LHCN-M2 (cell line): ENCODE measurements at places on chromosomes 6 and 20.

DNA sequence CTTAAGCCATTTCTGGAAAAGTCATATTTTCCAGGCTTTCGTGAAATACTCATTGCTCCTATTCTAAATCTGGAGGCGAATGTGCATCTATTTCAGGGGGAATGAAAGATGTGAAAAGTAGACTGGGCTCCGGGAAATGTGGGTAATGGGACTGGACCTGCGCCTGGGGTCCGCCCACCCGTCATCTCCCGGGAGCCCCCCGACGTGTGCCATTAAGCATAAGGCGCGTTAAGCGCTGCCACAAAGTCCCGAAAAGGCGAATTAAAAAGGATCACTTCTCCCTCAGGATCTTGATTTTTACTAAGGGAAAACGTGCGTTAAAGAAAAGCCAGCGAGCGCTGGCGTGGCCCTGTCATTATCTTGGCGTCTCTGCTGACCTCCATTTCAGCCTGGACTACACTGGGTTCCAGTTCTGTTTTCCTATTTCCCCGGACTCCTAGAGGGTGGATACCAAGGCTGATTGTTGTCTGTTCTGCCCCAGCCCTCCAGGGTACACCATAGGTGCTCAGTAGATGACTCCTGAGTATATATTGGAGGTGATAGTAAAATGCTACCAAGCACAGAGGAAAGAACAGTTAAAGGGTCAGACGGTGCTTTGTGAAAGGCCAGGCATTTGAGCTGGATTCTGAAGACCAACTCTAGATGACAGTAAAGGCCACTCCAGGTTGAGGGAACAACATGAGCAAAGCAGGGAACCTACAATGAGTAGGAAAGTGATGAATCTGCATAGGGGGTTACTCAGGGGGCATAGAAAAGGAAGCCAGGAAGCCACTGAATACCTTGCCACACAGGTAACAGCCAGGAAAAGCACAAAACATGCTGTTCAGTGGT is 89.2 kb upstream of the ARID1B start:
- DNase-seq = peak; percentile 26

DNA sequence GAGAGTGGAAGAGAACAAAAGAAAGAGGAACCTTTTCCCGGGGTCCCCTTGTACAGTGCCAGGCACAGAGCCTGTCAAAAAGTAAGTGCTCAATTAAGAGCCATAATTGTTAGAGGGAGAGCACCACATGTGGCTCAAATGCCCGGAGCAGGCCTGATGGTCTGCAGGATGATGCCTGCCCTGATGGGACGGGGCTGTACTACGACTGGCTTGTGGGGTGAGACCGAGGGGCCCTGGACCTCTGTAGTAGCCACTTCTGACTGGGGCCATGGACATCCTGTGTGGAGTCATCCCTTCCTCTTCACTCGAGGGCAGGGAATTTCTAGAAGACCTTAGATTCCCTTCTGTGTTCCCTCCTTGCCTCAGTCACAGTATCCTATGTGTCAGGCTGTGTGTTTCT is 47.9 kb downstream of the KCNK5 start:
- DNase-seq = no peak

- no peak for DNase-seq
These were observed 435.4 kb upstream of the SOX4 start for GRCh38 chr6:21158149-21158548.

- no peak for DNase-seq
These were observed 417.8 kb downstream of the CDC5L start for GRCh38 chr6:44805238-44805846.

DNA sequence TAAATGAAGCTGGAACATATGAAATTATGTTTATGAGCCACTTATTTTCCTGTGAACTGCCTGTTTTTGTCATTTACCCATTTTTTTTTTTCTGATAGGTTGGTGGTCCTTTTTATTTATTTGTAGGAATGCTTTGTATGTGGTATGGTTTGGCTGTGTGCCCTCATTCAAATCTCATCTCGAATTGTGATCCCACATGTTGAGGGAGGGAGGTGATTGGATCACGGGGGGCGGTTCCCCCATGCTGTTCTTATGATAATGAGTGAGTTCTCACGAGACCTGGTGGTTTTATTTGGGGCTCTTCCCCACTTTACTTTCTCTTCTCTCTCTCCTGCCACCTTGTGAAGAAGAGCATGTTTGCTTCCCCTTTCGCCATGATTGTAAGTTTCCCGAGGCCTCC is 77.3 kb downstream of the CDH26 start:
- no peak for DNase-seq

GRCh38 chr6:107539409-107539808 is 49.5 kb downstream of the SOBP start:
- DNase-seq = no peak

- DNase-seq = peak; percentile 25
These were observed 1.1 kb downstream of the BAG2 start for GRCh38 chr6:57173056-57173885.

DNA sequence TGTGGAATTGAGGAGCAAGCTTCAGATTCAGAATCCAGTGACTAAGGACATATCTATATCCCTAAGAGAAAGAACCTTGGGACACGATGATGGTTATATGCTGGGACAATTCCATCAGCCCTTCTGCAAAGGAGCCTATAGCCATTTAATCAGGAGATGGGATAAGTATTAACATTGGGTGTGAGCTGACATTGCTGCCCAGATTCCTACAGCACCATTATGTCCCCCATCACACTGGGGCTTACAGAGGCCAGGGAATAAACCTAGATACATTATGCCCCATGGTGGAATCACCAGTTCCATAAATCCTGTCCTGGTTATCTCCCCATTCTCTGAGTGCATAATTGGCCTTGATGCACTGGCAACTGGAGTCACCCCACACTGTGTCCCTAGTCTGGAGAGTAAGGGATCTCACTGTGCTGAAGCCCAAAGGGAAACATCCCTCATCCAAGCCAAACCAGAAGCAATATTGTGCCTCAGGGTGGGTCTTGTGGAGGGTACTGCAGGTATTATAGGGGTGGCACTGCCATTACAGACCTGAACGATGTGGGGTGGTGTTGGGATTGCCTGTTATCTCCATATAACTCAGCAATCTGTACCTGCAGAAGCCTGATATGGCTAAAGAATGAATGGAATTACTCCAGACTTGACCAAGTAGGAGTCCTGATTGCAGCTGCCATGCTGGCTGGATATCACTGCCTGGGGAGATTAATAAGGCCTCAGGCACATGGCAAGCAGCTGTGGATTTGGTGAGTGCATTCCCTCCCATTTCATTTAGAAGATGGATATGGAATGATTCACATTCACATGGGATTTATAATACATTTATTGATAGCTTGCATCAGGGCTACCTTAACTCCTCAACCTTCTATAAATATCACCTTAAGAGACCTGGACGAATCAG is 5.0 kb downstream of the HLA-A start:
- DNase-seq = peak; percentile 39

- peak; percentile 5 for DNase-seq
These were observed 54.4 kb upstream of the SIRPG start for GRCh38 chr20:1711826-1712601.

DNA sequence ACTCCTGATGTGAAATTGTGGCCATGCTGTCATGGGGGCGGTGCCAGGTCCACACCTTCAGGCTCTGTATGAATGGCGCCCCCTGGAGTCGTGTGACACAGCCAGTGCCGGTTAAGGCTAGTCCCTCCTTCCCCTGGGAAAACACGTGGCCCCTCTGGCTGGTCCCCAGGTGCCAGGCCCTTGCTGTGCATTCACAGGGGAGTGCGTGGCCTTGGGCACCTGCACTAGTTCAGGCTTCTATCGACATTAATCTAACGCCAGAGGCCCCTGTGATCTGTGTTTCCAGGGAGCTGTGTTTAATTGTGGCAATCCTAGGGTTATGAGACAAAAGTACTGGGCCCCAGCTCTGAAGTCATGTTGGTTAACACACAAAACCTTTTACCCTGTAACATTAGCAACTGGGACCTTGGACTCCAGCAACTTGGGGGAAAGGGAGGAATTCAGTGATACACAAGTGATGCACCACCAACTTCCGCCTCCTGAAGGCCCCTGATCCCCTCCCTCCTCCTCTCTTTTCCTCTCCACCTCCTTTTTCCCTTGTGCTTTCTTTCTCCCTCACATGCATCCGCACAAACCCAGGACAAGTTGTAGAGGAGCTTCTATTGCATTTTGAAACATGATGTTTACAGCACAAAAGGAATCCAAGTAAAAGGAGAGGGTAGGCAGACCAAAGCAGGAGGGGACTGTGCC is 74.0 kb downstream of the SSR1 start:
- DNase-seq = peak; percentile 58

GRCh38 chr6:168035098-168035660 is 37.7 kb downstream of the KIF25 start:
- peak; percentile 38 for DNase-seq

DNA sequence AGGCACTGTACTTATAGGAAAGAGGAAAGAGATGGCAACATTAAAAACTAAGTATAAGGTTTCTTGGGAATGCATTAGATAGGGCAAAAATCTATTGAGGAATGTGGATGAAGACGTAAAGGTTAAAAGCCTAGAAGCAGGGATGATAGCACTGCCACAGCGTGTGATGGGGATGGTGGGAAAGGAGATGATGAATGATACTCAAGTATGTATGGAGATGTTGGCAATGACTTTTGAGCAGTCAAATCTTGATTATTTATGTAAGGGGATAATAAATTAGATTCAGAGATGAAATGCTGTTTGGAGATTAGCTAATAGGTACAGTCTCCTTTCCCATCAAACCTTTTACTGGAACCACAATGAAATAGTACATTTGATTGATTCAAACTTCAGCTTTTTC is 432.8 kb downstream of the GRIK2 start:
- no peak for DNase-seq

GRCh38 chr6:158369241-158369640 is 57.0 kb downstream of the TULP4 start:
- no peak for DNase-seq

DNA sequence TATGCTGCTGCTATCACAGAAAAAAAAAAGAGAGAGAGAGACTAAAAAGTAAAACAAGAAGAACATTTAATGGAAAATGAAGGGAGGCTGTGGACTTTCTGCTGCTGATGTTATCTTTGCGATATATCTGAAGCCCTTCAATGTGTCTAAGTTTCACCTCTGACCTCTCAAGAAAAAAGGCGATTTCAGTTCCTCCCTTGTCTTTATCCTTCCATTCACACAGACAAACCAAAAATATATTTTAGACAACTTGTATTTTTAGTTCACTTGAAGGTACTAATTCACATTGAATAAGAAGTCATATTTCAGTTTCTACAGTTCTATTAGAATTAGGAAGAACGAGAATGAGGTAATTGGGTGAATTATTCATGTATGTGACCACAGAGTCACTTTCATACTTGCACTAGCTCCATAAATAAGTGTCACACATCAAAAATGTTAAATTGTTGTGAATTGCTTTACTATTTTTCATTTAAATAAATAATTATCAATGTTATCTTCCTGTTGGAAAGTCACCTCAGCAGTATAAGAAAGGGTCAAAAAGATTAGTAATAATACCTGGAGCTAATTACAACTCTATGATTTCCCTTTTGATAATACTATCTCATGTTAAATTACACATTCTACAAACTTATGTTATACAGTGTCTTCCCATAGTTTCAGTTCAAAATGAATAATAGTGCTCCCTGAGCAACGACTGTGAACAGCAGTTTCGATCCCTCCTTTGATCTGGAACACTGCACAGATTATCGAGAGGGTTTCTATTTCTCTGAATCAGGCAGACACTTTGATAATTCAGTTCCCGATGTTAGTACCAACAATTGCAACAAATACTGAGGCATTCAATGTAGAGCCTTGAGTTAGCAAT is 85.2 kb upstream of the PLCB4 start:
- no peak for DNase-seq

DNA sequence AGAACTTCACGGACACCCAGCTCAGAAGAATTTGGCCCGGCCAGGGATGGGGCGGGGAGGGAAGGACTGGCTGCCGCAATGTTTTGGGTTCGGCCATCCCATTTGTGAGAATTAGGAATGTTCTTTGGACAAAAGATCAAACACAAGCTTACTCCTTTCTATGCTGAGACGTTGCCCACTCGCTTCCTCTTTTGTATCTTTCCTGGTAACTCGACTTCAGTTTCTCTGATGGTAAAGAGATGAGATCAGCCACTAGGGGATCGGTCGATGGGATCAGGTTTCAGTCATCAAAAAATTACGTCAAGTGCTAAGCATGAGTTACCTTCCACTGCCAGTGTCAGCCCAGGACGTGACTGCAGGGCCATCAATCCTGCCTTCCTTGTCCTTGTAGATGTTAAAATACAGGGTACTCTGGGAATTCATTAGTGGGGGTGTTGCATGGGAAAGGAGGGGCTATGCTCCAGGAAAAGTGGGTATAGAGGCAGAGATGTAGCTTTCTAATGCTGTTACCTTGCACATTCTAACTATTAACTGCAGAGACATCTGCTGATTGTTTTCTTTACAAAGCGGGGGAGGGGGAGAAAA is 190.2 kb downstream of the TSHZ2 start:
- peak; percentile 1 for DNase-seq
